ENCODE measurements at places on chromosomes 1 and 21.
A peak's percentile ranks its signal among the peaks of the same experiment; 100 is the strongest.

DNA sequence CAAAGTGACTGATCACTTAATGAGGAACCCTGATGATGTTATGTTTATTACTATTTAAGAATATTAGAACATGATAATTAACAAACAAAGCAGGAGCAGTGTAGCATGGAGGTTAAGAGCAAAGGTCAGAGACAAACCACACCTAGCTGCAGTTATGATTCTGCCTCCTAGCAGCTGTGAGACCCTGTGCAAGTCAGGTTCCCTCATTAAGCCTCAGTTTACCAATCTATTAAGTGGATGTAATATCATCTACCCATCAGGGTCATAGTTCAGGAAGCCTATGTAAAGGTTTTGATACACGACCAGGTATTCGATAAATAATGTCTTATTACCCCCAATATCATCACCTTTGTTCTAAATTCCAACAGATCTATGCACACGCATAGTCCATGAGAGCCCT lies 32.0 kb downstream of the DUSP10 start:
- no peak for DNase-seq

GRCh38 chr1:41540886-41541591 lies 56.6 kb upstream of the EDN2 start:
- no peak for DNase-seq

- DNase-seq = no peak
These were observed 131.6 kb downstream of the DMRTB1 start for GRCh38 chr1:53590531-53591515.

DNA sequence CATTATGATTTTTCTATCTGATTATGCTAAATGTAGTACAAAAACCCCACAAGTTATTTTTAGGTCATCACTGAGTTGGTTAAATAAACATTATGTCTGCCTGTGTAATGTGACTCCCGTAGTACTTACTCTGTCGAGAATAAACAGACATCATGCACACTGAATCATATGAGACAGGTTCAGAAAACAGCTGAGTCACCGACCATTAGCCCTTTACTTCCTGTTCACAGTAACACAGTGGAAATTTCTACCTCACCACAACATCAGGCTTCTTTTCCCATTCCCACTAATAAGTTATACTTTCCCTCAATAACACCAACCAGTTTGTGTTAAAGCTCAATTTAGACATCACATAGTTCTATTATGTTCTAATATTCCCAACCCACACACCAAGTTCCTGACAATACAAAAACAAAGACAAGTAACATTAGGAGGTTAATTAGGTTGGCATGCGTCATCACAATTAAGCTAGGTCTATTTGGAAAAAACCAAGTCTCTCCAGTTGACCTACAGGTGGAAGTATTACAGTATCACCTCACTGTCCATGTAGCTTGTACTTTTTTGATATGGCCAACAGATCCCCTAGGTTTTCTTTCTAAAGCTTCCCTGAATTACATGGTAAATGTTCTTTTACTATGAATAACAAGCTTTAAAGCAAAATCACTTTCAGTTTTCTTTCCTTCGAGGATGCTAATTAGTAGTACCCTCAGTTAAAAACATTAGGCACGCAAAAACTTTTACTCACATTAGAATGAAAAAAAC lies 154.2 kb downstream of the EIF4G3 start:
- DNase-seq = no peak

DNA sequence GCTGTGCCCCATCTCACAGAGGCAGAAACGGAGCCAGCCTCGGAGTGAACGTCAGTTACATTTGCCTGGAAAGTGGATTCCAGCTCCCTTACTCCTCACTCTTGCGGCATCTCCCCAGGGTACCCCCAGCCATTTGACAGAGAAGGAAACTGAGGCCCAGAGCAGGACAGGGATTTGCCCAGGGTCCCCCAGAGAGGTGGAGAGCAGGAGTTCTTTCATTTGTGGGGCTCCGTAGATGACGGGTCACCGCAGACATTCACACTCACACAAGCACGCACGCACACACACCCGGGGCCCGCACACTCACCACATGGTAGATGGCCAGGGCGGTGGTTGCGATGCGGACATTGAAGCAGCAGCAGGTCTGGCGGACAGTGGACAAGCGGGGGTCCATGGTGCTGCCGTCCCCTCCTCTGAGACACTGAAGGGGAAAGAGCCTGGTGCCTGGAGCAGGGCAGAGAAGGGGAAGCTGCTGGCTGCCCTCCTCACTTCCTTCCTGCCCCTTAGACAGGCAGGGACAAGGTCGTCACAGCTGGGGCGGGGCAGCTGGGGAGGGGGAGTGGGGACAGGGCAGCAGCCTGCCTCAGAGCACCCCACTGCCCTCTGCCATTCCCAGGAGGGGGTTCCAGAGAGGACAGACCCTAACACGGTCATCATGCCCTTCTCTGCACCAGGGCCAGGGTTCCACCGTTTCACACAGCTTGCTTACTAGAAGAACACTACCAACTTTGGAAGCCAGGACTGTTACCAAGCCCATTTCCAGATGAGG lies at the start of gene LAPTM5:
Gene LAPTM5, minus strand, starts transcription at position 423 of the 769 bp plus-strand sequence. Its CDS starts 29 bp downstream, at position 394.
- DNase-seq = peak; percentile 45

GRCh38 chr1:164765992-164766720 lies 207.2 kb downstream of the PBX1 start:
- DNase-seq = no peak

GRCh38 chr1:233256191-233256590 lies 39.3 kb downstream of the PCNX2 start:
- DNase-seq = no peak

- DNase-seq = no peak
These were observed 2.7 kb upstream of the CFAP141 start for GRCh38 chr1:154208677-154209388.

DNA sequence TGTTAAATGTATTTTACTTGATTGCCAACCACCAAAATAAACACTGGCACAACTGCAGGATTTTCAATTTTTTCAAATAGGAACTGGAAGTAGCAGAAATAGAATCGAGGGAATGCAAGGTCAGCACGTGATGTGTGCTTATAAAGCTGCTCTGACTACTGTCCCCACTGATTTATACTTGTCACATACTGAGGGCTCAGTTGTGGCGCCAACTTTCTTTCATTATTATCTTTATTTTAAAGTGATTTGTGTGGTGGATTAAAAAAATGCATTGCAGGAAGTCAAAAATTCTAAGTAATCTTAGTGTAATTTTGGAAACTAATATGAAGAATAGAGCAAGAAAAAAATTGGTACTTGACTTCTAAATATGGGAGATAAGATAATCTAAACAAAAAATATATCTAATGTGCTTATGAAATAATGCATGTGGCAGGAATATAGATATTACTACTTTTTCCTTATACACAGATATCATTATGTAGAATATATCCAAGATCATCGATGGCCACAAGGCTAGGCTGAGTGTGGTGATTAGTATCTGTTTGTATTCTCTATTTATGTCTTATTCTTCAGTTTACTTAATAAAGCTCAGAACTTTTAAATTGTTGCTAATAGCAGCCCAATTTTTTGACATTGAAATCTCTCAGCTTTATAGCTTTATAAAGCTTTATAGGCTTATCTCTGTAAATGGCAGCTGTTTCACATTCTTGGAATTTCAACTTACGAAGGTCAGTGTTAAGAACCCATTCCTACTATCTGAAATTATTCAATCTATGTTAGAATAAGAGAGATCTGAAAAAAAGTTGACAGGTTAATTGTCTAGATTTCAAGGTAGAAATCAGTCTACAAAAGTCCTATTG lies 404.5 kb upstream of the ADAMTS5 start:
- DNase-seq = no peak

- no peak for DNase-seq
These were observed 1.2 kb downstream of the CROCC start for GRCh38 chr1:16922885-16923431.

DNA sequence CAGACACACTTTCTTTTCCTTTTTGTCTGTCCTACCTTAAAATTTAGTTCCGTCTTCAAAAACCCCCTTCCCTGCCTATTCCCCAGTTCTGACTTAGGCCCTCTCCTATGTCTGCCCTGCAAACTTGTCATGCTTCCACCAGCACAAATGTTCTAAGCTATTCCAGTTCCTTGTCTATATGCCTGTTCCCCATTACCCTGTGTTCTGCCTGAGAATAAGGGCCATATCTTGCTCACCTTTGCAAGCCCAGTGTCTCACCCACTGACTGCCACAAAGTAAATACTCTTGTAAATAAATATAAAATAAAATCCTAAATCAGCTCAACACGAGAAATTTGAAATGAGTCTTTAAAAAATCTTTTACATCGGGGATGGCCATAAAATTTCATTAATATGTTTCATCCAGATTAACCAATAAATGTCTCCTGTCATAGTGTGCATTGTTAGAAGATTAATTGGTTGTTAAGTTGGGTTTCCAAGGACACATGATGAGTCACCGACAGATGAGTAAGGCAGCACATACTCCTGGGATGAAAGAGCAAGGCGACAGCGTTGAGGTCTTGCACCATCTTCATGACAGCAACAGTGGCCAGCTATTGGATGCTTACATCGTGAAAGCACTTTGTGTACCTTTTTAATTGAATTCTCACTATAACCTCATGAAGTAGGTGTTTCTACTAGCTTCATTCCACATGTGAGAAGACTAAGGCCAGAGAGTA lies 92.6 kb upstream of the NGF start:
- DNase-seq = no peak

DNA sequence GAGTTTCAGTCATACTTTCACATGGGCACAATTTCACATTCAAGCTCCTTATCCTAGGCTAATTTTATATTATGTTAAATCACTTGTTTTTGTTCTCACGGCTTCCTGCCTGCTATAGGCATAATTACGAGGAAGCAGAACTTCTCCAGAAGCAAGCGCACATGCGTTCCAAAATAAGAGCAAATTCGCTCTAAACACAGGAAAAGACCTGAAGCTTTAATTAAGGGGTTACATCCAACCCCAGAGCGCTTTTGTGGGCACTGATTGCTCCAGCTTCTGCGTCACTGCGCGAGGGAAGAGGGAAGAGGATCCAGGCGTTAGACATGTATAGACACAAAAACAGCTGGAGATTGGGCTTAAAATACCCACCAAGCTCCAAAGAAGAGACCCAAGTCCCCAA lies at the start of gene CORT:
Gene CORT, plus strand, starts transcription at position 281 of the 400 bp plus-strand sequence. CDS start 193 bp downstream, outside the sequence.
- no peak for DNase-seq

All from activated CD8-positive, alpha-beta memory T cell treated with anti-CD3 and anti-CD28 coated beads for 1 hour (primary cell).